ENCODE measurements at places on chromosomes 7 and 10.

DNA sequence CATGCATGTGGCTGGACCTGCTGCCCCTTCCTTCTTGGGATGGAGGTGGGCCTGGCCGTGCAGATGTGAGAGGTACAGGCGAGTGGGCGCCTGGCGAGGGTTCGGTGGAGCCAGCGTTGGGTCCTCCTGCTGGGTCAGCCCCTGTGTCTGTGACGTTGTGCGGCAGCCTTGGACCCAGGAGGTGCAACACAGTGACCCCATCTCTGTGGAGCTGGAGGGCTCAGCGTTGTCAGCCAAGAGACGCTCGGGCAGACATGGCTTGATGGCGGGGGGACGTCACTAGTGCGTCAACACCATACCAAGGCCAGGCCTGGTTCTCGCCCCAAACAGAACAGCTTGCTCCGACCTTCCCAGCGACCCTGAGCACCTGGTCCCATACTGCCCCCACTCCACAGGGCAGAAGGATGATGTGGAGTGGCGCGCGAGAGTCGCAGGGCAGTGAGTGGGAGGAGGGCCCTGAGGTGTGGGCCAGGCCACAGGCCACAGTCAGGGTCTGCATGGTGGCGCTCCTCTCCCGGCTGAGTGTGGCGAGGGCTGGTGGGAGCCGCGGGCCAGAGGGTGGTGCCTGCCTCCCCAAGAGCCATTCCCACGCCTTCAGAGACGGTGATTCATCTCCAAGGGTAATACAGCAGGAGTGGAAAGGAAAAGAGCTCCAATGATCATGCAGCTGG is 184.4 kb downstream of the DNAJB6 start:
- DNase-seq, result no peak

DNA sequence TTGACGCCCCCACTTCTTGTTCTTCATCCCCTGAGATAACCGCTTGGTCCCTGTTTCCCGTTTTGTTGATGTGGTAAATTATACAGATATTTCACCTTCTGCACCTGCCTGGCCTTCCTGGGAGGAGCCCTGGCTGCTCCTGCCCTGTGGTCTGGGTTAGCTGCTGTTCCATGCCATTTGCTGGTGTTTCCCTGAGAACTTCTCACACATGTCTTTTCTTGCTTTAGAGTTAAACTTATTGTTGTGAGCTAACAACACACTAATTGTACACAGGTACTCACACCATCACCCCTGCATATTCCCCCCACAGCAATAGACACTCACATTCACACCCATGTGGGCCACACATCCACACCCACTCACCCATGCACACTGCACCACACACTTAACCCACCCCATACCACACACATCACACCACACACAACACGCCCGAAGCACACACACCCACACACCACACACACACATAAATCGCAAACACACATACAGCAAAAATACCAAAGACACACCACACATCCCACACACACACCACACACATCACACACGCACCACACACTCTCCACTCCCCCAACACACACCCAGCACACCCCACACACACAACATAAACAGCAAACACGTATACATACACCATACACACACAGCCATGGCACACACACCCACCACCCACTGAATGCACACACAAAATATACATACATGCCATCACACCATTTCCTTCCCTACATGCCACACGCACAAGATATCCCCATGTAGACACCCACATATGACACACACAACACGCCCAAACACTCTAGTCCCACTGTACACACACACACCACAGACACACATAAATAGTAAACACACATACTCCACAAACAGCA is 19.4 kb upstream of the ANTXRL start:
- no peak for DNase-seq

- DNase-seq, result no peak
Measured at GRCh38 chr7:77702968-77703472, 6.8 kb downstream of the RSBN1L start.

GRCh38 chr10:99917963-99918825 is 91.6 kb downstream of the DNMBP start:
- no peak for DNase-seq

- no peak for DNase-seq
Measured at GRCh38 chr10:63241841-63242281, 108.7 kb downstream of the NRBF2 start.

GRCh38 chr7:111393011-111393754 is 169.1 kb downstream of the IMMP2L start:
- no peak for DNase-seq

Measured in stimulated activated CD8-positive, alpha-beta memory T cell treated with anti-CD3 and anti-CD28 coated beads, Interleukin-4, amount 100 ng/mL, for 4 hours (primary cell).